A549 (cell line): ENCODE measurements at places on chromosomes 4 and X.
A peak's percentile ranks its signal among the peaks of the same experiment; 100 is the strongest.

DNA sequence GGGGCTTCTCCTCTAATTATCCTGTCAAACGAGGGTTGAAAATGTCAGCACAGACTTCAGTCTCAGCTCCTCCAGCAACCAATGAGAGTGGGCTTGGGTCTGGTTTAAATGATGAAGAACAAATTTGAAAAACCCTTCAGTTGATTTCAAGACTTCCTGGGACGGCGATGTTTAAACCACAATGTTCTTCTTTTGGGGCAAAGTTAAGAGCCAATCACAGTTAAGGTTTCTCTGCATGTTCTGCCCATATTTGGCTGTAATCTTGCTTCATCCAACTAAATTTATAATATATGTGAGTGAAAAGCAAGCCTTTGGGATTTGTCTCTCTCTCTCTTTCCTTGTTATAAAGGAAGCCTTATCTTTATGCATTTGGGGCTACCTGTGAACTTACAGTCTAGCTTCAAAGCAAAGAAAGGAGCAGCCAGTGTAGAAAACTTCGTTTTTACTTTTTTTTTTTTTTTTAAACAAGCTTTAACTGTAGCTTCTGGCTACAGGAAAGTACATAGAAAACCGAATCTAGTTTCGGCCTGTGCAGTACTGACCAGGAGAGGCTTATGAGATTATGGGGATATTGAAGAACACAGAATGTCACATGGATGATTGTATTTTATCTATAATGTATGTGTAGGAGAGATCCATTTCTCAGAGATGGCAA lies 46.8 kb upstream of the FAM9C start:
- DNase-seq, result no peak

DNA sequence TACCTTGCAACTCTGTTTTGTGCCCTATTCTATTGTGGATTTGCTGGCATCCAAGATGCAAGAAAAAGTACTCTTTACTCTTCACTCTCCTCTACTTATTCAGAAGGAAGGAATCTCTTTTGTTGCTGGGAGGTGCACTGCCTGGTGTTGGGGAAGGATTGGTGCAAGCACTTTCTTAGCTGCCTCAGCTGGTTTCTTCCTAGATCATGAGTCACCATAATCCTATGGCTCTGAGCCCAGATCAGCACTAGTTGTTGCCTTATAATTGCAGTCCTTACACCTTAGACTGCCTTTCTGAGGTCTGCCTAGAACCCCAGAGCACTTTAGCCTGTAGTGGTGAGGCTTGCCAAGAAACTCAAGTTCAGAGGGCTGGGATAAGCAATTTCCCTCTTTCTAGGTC lies 37.0 kb upstream of the CT83 start:
- DNase-seq, result peak; percentile 16

- DNase-seq, result no peak
These were observed 8.4 kb downstream of the ZNF280C start for GRCh38 chrX:130260316-130260715.

- no peak for DNase-seq
These were observed 6.7 kb downstream of the UNC5C start for GRCh38 chr4:95541889-95542607.

GRCh38 chr4:184156163-184156920 lies 61.3 kb downstream of the ENPP6 start:
- no peak for DNase-seq

DNA sequence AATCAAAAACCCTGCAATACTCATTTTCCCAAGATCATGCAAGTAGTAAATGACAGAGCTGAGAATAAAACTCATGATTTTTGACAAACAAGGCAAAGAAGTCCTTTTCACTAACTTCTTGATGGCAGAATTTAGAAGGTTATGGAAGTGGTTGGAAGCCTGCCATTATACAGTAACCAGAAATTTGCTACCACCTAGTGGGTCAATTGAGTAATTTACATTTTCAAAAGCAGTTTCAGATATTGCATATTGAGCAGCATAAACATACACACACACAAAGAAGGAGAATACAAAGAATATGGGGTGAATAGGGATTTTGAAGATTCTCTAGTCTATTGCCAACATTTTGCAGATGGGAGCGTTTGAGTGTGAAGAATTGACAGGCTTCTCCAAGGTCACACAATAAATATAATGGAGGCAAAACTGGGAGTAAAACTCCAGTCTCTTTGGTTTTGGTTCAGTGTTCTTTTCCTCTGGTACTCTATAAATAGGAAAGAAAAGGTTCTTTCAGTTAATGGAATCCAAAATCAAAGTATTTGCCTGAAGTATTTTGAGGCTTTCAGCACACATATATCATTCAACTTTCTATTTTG lies 70.2 kb downstream of the GC start:
- peak; percentile 48 for DNase-seq

DNA sequence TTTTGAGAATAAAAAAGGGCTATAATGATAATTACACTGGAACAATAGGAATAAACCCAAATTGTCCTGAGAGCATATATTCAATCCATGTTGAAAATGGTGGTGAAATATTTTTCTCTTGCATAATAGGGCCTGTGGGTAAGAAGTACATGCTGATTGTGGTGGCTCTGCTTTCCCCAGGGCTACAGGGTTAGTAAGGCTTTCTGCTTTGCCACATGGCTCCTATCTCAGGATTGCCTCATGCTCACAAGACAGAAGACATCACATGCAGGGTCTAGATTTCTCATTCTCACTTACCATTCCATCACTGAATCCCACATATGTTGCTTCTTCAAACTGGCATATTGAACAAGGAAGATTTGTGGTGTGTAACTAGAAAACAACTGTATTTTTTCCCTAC lies 12.4 kb upstream of the VEGFC start:
- DNase-seq, result no peak

GRCh38 chrX:106039920-106040319 lies 1.4 kb upstream of the SERPINA7 start:
- no peak for DNase-seq

DNA sequence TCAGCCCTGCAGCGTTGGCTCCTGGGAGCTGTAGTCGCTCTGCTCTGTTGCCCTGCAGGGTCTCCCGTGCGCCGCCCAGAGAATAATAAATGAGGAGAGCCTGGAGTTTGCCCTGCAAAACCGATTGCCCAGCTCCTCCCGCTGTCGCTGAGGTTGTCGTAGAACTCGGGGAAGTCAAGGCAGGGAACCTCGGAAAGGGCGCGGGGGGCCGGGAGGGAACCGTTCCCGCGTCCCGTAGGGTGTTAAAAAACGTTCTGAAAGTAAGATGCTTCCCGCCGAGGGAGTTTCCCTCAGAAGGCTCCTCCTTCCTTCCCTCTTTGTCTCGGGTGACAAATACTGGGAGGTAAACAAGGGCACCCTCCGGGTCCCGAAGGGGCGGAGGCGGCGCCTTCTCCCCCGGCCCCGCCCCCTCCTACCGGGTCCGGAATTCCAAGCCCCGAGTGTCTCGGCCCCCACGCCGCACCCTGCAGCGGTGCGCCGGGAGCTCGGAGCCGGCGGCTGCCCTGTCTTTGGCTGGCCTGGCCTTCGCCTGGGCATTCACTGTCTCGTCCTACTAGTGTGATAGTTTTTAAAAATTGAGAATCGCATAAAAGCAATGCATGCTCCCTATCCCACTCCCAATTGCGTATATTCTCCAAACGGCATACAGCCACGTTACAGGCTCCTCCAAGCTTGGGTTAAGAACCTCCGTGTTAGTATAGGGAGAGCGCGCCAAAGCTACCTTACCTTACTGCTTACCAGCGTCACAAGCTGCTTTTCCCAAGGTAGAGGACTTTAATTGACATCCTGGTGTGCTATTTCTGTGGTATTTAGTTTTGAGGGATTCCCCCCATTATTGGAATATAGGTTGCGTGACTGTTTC lies 964 bp upstream of the HMGB2 start:
- DNase-seq, result peak; percentile 87
